ENCODE measurements at places on chromosomes 5 and 9.
A peak's percentile ranks its signal among the peaks of the same experiment; 100 is the strongest.

- no peak for DNase-seq
Observed at GRCh38 chr9:78291240-78291925, 5.5 kb upstream of the PSAT1 start.

GRCh38 chr9:16010221-16010620, 457.4 kb downstream of the CCDC171 start:
- no peak for DNase-seq

- peak; percentile 50 for DNase-seq
Observed at GRCh38 chr9:84296146-84296843, 44.3 kb downstream of the SLC28A3 start.

DNA sequence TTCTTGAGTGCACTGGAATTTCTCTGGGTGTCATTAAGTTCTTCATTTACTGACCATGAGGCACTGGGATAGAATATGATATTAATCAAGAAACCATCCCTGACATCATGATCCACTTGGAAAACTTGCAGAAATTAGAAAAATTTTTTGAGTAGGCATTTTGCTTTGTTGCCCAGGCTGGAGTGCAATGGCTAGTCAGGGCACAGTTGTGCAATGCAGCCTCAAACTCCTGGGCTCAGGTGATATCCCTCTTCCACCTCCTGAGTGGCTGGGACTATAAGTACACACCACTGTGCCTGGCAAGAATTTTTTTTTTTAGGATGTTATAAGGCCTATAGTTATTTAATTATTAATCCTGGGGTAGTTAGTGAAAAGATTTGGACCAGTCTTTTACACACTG, 106.5 kb downstream of the STK32A start:
- no peak for DNase-seq

DNA sequence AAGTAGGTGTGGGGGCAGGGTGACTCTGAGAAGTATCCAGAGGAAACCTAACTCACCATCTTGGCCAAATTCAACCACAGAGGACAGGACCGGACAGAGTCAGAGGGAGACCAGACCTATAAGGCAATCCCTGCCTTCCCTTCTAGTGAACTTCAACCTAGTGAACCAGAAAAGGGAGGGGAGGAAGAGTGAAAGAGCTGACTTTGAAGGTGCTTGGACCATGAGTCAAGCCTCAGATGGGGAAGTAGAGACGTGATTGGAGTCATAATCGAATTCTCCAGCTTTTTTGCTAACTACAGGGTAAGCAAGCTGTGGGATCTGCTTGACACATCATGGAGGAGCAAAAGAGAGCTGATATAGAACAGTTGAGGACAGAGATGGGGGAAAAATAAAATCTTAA, 18.8 kb upstream of the KIF2A start:
- no peak for DNase-seq

DNA sequence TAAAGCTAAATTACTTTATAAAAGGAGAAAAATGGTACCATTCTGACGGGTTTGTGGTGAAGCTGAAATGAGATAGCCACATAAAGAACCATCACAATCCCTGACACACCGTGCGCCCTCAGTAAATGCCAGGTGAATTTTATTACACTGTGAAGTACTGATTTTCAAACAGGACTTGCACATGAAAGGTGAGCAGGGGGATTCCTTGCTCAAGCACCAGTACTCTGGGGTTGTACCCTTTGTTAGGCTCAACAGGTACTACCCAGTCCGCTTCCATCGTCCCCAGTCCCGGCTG, 419 bp upstream of the RABGAP1 start:
- no peak for DNase-seq

- DNase-seq: no peak
Observed at GRCh38 chr5:137959488-137959887, 70.2 kb downstream of the PKD2L2 start.

DNA sequence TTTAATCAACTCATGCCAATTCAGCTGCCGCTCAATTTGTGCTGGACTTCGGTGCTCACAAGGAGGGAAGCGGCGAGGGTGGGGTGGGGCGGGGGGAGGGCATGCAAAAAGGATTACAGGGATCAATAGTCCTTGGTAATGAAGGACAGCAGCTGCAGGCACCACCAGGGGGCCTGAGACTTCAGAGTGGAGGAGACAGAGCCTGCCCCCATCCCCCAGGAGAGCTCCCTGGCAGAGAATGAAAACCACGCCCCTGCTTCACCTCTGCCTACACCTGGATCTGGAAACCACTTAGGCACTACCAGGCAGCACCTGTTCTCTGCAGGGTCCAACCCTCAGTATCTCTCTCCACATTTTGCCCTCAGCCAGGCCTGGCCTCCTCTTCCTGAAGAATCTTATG, 155.6 kb downstream of the TRIM32 start:
- no peak for DNase-seq

DNA sequence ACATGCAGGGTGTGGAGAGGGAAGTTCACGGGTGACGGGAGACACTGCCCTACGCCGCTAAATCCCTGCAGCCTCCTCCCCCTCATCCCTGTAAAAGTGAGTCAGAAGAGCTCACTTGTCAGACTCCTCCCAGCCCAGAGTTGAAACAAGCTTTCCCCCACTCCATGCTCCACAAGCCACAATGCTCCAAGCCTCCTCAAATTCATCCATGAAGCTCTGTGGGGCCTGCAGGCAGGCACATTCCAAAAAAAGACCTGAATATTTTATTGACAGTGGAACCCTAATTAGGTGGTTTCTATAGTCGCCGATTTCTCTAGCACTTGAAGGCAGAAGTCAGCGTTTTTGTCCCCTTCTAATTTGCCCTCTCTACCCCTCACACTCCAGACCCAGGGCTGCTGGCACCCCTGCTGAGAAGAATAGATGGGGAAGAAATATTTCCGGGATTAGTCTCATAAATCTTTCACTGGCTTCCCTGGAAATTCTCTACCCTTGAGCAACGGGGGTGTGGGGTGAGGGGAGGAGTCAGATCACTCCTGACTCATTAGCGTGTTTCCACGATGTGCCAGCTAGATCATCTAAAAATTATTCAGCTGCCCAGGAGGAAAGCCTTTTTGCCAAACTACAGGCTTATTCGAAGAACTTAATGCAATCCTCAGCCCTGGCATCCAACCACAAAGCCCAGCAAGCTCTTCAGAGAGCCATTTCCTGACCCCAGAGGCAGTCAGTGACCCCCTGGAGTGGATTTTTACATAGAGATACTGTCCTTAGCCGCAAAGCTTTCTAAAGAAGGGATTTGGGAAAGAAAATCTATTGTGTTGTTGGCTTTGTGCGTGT, 97.1 kb downstream of the ENC1 start:
- DNase-seq: no peak

DNA sequence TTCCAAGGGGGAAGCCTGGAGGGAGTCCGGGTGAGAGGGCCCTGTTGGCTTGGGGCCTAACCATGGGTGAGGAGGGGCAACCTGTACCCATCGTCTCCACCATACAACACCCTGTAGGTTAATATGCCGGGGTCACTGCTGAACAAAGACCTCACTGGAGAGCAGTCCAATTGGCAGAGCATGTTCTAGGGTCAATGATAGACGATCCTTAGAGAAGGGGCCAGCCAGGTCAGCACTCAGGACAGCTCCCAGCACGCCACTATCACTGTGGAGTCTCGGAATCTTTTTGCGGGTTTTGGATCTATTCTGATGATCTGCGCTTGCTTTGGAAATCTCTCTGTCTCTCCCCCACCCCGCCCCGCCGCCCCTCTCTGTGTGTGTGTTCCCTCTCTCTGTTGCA, 218.4 kb upstream of the MVB12B start:
- no peak for DNase-seq

GRCh38 chr5:136808756-136809155, 443.4 kb upstream of the TRPC7 start:
- no peak for DNase-seq

GRCh38 chr5:135445306-135445985, 1.7 kb downstream of the DCANP1 start:
- DNase-seq: no peak

- DNase-seq: no peak
Observed at GRCh38 chr9:38339496-38339895, 53.0 kb upstream of the ALDH1B1 start.

- no peak for DNase-seq
Observed at GRCh38 chr9:108016446-108016845, 526.9 kb upstream of the KLF4 start.

DNA sequence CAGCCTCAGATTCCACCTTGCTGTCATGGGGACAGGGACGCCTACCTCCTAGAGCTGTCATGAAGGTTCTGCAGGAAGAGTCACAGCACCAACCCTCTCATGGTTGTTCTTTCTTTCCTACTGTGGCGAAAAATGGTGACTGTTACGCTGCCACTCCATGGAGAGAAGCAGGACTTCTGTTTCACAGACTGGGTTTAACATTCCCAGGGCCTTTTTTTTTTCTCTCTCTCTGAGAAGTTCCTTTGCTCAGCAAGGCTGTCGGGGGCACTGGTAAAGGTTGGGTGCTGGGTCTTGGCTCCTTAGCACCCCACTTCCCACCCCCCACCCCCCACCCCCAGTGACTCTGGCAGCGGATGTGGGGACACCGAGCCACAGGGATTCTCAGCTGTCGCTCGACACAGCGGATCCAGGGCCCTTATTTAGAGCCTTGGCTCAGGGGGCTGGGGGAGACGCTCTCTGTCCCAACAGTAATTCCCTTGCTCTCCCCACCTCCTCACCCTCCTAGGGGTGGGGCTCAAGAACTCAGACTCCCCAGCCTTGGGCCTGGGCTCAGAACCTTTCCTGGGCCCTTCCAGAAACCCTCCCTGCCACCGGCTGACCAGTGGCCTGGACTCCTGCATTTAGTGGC, 34.4 kb downstream of the DUSP1 start:
- no peak for DNase-seq

- peak; percentile 88 for DNase-seq
Observed at GRCh38 chr5:392431-392988, 50.5 kb upstream of the EXOC3 start.

DNA sequence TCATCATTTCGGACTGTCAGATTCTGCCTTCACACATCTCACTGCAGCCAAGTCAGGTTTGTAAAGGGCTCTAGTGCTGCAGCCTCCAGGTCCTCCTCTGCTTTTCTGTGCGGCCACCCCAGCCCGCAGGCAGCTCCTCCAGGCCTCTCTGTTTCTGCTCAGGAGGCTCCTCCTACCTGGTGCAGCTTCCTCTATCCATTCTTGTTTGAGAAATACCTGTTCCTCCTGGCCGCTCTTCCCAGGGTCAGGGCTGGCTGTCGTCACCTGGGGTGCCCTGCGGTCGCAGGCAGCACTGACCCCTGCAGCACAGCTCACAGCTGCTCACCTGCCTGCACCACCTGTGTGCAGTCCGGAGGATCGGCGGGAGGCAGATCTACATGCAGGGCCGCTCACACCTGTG, 387.7 kb upstream of the IRX4 start:
- DNase-seq: no peak

DNA sequence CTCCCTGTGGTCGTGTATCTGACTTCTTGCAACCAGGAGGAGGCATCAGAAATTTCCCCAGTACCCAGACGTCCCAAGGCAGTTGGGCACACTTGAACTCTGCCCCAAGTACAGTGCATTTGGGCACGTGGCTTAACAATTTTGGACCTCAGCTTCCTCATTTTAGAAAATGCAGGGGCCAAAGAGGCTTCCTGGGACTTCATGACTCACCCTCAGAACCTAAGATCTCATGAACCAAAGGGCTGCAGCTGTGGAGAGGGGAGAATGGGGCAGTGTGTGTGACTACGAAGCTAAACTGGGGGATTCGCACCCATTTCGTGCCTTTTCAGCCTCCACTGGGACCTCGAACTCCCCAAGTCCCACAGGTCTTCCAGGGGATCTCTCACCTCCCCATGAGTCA, 59.2 kb downstream of the SYK start:
- DNase-seq: no peak

GRCh38 chr5:14457476-14457875, 124.1 kb upstream of the OTULINL start:
- DNase-seq: no peak

DNA sequence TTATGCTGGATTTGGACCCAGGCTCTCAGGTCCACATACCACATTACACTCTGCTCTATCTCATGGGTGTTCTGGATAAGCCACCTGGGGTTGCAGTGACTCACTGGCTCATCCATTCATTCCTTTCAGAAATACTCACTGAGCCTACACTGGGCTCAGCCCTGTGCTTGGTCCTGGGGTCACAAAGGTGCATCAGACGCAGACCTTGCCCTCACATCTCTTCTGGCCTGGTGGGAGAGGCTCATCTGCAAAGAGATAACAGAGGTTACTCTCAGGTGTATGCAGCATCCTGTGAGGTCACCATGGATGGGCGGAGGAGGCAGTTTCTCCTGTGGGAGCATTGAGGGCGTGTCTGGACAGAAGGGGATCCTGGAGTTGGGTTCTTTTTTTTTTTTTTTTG, 12.1 kb downstream of the CDHR2 start:
- DNase-seq: no peak

DNA sequence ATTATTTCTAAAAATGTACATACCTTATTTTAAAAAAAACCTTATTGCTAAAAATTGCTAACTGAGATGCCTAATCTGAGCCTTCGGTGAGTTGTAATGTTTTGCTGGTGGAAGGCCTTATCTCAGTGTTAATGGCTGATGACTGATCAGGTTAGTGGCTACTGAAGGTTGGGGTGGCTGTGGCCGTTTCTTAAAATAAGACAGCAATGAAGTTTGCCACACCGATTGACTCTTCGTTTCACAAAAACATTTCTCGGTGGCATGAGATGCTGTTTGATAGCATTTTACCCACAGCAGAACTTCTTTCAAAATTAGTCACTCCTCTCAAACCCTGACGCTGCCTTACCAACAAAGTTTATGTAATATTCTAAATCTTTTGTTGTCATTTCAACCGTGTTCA, 14.7 kb downstream of the CENPK start:
- no peak for DNase-seq

DNA sequence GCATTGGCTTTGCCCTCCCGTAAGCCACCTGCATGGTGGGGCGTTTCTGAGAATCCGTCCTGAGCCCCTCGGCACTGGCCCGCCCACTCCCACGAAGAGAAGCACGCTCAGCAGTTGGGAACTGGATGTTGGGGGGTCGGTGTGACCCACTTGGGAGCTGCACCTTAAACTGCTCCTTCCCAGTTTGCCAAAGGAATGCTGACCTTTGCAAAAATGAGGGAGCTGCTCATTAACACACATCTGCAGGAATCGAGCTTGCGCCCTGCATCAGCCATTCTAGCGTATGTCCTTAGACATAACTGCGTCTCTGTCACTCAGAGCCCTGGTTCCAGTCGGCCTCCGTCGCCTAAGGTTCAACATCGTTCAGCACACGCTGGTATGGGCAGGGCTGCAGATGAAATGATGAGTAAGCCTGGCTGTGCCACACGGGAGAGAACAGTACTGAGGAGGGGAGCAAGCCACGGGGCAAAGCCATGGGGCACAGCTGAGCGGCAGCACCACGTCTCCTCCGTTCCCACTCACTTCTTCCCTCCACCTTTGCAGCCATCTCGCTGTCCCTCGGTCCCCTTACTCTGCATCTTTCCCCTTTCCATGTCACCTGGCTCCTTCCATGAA, 28.8 kb upstream of the NCS1 start:
- DNase-seq: no peak

GRCh38 chr5:136080113-136080482, 51.3 kb downstream of the TGFBI start:
- DNase-seq: no peak

Measured in GM10248 (cell line).